ENCODE measurements at places on chromosomes 3 and 15.

DNA sequence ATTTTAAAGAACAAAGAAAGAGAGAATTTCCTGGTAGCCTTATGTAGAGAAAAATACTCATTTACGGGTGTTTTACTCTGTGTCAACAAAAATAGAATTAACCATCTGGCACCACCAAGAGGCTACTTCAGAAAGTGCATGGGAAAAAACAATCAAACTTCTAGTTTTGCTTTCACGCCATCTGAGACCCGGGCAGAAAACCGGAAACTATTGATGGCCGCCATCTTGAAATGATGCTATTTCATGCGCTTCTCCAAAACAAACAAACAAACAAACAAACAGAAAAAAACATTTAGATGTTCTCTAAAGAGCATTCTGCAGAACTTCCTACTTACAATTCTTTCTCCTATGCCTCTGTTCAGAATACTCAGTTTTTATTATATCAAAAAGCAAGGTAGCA is 49.4 kb upstream of the SYNPR start:
- H3K27me3 ChIP-seq, result no peaks in the 10 kb centered on the region
- no peak overlapping the region for H3K4me3 ChIP-seq
- peak; percentile 45 for DNase-seq
- H3K27ac ChIP-seq, result no peak overlapping the region

GRCh38 chr15:53203454-53203853 is 413.3 kb upstream of the ONECUT1 start:
- no peaks in the 10 kb centered on the region for H3K4me1 ChIP-seq
- no peaks in the 10 kb centered on the region for H3K27me3 ChIP-seq
- no peak overlapping the region for H3K27ac ChIP-seq
- DNase-seq, result no peak
- H3K36me3 ChIP-seq, result no peaks in the 10 kb centered on the region

DNA sequence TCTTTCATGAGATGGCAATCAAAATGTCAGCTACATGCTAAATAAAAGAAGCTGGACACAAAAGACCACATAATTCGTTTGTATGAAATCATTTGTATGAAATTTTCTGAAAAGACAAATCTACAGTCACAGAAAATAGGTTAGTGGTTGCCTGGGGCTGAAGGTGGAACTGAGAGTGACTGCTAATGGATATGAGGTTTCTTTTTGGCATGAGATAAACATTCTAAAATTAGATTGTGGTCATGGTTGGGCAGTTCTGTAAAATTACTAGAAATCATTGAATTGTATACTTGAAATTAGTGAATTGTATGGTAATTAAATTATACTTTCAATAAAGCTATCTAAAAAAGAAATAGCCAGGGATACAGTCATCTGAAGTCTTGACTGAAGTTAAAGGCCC is 2.7 kb upstream of the DMXL2 start:
- H3K27me3 ChIP-seq, result peaks cover 2% of the 10 kb centered on the region
- H3K27ac ChIP-seq, result no peak overlapping the region
- H3K4me1 ChIP-seq, result no peaks in the 10 kb centered on the region
- H3K36me3 ChIP-seq, result no peaks in the 10 kb centered on the region

DNA sequence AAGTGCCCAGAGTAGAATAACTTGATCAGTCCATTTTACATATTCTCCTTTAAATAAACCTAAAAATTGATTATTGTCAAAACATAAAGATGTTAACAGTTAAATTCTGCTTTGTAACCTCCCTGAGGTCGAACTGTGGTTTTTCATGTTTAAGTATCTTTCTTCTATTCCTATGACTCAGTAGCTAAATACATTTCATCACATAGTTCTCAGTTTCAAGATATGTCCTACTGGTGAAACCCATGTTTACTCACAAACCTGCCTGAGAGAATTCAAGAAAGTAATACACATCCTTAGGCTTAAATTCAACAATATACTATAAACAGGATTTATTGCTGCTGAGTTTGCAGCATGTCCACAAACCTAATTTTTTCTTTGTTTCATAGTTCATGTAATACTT is 692.9 kb downstream of the ZPLD1 start:
- no peaks in the 10 kb centered on the region for H3K27me3 ChIP-seq
- no peak overlapping the region for H3K27ac ChIP-seq
- H3K4me3 ChIP-seq, result no peak overlapping the region
- no peaks in the 10 kb centered on the region for H3K4me1 ChIP-seq

GRCh38 chr3:23740517-23740965 is 65.2 kb upstream of the UBE2E1 start:
- peaks cover 3% of the 10 kb centered on the region for H3K4me1 ChIP-seq
- peaks cover 25% of the 10 kb centered on the region for H3K27me3 ChIP-seq
- H3K27ac ChIP-seq, result no peak overlapping the region
- H3K36me3 ChIP-seq, result no peaks in the 10 kb centered on the region
- no peak overlapping the region for H3K4me3 ChIP-seq

GRCh38 chr3:56357266-56357665 is 111.0 kb downstream of the ERC2 start:
- no peak for DNase-seq
- H3K4me1 ChIP-seq, result 0 out of 2 replicates have a peak, but pooled peaks cover 1% of the 10 kb centered on the region
- H3K4me3 ChIP-seq, result no peak overlapping the region
- H3K27me3 ChIP-seq, result no peaks in the 10 kb centered on the region
- H3K36me3 ChIP-seq, result no peaks in the 10 kb centered on the region
- H3K27ac ChIP-seq, result no peak overlapping the region

- H3K4me3 ChIP-seq, result no peak overlapping the region
- H3K27me3 ChIP-seq, result no peaks in the 10 kb centered on the region
- H3K36me3 ChIP-seq, result peaks cover 2% of the 10 kb centered on the region
- H3K27ac ChIP-seq, result no peak overlapping the region
- no peak for DNase-seq
These were observed 132.8 kb downstream of the TJP1 start for GRCh38 chr15:29689287-29689986.

GRCh38 chr3:185549651-185550111 is 2.7 kb downstream of the LIPH start:
- no peak overlapping the region for H3K27ac ChIP-seq
- DNase-seq, result no peak
- no peak overlapping the region for H3K4me3 ChIP-seq
- H3K4me1 ChIP-seq, result no peaks in the 10 kb centered on the region

All from iPS DF 6.9 (cell line).